Breast epithelium (tissue), 4 donors: ENCODE measurements at places on chromosomes 6 and 20.

- no peak for DNase-seq
Observed at GRCh38 chr6:149489967-149490366, 5.2 kb upstream of the ZC3H12D start.

DNA sequence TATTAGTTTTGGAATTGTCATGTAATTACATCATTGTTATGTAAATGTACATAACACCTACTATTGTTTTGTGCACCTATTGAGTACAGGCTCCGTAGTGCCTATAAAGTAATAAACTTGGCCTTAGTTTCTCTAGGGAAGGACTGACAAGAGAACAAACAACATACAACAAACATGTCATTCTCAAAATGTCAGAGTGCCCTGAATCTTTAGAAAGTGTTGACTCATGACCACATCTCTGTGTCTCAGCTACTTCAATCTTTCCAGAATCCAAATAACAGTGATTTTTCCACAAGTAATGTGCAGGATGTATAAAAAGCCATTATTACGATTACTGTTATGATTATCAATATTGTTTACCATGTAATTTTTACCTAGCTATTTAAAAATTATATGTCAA, 17.2 kb downstream of the LAMP5 start:
- no peak for DNase-seq

DNA sequence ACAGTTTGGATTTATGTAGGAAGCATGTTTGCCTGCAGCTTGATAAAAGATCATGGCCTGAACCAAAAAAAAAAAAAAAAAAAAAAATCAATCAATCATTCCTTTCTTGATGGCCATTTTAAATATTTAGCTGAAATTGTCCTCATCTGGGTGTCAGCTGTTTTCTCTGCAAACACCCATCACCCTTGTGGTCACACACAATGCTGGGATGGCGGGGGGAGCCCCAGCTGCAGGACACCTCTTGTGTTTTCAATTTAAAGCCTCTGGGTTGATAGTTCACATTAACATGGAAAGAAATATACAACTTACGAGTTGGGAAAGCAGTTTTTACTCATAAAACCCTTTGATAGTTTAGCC, 160.4 kb downstream of the ZFP64 start:
- no peak for DNase-seq

- no peak for DNase-seq
Observed at GRCh38 chr20:47187450-47188195, 168.9 kb downstream of the ZMYND8 start.

DNA sequence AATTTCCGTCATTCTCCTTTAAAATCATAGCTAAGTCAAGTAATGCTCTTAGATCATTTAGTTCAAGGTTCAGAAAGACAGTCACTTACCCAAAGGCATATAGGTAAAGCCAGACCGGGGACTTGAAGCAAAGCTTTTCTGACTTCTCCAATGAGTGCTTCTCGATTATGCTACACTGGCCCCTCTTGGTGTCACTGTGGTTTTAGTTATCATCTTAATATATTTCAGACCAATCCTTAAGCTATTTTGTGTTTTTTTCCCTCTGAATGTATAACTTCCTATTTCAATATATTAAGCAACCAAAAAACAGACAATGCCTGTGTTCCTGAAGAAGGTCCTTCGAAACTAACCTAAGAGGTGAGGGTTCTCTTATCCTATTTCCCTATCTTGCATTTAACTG, 3.9 kb downstream of the PRDM1 start:
- DNase-seq: no peak

DNA sequence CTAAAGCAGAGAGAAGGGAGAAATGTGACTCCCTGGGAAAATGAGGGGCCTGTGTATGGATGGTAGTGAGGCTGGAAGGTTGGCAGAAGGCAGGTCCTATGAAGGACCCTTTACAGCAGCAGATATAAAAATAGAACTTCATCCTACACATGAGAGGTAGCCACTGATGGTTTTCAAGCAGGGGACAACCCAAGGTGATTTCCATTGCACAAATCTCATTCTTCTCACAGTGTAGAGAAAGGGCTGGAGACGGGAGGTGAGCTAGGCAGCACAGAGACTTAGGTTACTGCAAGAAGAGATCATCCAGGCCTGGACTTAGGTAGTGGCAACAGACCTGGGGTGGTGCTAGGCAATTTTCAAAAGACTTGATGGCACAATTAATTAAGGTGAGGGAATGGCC, 30.7 kb downstream of the TRAM2 start:
- DNase-seq: no peak

DNA sequence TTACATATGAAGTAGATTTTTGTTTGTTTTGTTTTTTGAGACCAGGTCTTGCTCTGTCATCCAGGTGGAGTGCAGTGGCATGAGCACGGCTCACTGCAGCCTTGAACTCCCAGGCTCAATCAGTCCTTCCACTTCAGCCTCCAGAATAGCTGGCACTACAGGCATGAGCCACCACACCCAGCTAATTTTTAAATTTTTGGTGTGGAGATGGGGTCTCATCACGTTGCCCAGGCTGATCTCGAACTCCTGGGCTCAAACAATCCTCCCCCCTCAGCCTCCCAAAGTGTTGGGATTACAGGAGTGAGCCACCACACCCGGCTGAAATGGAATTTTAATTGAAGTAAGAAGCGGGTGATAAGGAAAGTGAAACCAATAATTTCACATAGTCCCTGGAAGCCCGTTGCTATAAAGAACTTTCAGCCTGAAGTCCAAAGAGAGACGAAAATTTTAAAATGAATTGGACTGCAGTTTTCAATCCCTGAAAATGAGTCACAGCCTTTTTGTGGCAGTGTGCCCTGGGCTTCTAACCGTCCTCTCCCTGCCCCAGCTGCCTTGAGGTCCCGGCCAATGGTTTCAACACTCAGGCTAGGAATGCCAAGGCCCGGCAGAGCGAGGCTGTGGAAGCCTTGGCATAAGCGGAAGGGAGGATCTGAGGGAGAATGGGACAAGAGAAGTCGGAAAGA, 757 bp downstream of the RAET1E start:
- peak; percentile 87 for DNase-seq

- DNase-seq: no peak
Observed at GRCh38 chr6:108643184-108643583, 82.5 kb downstream of the FOXO3 start.

DNA sequence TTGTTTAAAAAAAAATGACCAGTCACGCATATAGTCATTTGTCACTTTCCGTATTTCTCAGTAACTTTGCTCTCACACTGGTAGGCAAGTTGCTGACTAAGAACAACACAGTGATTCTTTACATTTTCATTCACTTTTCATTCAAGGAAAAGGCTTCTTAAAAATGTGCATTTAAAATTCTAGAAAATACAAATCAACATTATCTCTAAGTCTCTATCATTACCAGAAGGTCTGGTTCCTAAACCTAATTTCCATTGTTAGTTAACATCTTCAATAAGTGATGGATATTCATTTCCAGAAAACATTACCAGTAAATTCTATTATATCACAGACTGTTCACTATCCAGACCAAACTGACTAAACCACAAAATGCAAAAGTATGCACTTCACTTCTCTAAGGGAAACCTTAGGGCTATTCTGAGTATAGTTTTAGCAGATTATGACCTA, 115.3 kb downstream of the AHI1 start:
- no peak for DNase-seq

GRCh38 chr6:5762561-5762968, 244.2 kb downstream of the NRN1 start:
- DNase-seq: no peak

DNA sequence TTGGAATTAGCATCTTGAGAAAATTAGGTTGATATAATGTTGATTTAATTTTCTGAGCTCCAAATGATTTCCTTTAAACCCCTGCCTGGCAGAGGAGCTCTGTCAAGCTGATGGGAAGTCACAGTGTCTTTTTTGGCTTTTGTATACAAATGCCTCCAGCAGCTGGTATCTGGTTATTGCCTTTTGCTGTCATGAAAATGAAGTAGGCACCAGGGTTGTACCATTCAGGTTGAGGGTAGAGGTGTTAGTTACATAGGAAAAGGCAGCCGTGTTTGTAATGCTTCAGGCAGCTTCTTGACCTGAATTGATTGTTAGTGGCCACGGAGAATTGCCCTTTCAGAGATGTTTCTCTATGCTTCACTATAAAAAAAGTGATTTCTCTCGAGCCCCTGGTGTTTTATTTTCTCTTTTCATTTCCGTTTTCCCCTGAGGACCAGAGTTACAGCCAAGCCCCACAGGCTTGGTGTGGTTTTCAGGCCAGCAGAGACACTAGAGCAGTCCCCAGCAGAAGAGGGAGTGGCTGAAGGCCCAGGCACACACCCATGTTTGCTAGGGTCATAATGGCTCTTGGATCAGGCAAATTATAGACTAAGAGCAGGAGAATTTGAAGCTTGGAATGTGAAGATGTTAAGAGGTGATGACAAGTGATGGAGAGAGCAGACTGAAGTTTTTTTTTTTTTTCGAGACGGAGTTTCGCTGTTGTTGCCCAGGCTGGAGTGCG, 21.6 kb downstream of the CMTR1 start:
- DNase-seq: no peak

DNA sequence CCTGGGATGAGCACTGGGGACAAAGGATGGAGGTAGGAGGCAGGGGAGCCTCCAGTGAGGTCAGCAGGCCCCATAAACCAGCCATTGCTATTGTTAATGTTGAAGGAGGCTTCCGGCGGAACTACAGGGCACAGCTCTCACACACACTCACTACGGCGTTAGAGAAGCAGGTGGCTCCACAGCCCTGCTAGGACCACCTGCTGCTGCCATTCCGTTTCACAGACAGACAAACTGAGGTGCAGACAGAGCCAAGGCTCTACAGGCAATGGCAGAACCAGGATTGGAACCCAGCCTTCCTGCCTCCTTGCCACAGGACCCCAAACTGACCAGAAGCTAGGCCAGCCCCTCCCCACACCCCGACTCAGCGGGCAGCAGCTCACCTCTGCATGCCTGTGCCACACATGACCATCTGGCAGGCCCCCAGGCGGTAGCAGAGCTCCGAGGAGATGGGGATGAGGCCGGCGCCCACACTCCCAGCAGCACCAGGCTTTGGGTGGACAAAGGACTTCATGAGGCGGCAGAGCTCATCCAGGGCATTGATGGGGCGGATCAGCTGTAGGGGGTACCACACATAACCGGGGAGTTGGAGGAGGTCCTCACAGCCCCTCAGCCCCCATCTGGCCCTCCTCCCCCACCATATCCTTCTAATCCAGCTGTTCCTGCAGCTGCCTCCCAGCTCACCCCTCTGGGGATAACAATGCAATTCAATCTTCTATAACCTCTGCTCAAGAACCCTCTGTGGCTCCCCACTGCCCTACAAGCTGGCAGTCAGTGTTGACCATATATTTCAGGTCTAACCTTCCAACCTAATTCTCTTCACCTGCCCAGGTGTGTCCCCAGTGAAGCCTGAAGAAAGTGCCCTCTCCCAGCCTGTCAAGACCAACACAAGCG, 198.5 kb downstream of the PREX1 start:
- DNase-seq: no peak
